ENCODE measurements at places on chromosomes 5 and 9.

DNA sequence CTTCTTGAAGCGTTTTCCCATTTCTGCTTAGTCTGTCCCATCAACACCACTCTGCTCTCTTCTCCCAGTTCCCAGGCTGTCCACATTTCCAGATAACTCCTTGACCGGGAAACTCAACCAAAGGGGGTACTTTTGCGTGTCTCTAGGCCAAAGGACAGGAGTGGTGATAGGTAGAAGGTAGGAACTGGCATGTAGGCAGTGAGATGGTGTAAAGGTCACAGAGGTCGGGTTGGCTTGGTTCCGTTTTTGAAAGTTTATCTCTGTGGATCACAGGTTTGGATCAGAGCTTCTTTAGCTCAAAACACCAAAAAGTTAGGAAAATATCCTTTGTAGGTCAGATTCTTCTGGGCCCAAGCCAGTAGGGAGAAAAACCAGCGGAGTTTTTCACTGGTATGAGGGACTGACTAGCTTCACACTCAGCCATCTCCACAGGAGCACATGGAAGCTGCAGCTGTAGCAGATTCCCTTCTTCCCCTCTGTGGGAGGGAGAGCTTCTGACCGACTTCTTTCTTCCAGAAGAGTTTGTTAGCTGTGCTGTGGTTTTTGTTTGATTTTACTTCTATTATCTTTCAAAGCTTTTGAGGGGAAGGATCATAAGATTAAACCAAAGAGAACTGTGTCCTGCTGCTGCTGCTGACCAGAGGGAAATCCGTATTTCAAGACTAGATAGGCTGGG, 98.4 kb upstream of the DMRT1 start:
- DNase-seq: no peak

DNA sequence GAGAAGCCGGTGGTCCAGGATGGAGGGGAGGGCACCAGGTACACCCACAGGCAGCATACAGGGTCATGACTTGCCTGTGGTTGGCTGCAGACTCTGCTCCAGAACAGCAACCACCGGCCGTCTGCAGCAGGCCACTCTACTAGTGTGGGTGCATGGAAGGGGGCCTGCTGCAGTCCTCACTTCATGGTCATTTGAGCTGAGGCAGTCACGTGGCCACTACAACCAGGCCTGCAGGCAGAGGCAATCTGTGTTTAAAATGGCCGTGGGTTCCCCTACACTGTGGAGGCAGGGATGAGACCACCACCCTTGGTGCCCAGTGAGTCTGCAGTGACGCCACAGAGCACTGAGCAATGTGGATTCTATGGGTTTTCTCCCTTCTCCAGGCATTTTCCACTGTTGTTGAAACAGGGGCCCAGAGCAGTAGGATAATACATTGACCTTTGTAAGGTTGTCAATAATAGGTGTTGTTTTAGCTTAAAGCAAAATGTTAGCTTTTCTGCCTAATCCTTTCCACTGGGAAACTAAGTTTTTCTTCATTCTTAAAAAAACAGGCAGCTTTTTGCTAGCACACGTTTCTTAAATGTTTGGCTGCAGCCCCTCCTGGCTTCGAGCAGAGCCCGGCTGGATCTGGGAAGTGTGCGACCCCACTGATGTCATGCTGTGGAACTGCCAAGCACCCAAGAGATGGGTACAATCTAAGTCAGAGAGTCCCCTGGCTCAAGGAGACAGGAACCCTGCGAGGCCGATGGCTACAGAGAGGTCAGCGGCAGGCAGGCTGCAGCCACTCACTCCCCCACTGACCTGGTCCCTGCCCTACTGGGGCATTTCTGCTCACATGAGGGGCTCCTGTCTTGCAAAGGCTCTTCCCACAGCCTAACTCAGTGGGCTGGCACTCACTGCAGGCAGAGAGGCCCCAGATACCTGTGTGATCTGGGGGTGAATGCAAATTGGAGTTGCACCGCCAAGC, 21.2 kb downstream of the GADD45G start:
- no peak for DNase-seq

DNA sequence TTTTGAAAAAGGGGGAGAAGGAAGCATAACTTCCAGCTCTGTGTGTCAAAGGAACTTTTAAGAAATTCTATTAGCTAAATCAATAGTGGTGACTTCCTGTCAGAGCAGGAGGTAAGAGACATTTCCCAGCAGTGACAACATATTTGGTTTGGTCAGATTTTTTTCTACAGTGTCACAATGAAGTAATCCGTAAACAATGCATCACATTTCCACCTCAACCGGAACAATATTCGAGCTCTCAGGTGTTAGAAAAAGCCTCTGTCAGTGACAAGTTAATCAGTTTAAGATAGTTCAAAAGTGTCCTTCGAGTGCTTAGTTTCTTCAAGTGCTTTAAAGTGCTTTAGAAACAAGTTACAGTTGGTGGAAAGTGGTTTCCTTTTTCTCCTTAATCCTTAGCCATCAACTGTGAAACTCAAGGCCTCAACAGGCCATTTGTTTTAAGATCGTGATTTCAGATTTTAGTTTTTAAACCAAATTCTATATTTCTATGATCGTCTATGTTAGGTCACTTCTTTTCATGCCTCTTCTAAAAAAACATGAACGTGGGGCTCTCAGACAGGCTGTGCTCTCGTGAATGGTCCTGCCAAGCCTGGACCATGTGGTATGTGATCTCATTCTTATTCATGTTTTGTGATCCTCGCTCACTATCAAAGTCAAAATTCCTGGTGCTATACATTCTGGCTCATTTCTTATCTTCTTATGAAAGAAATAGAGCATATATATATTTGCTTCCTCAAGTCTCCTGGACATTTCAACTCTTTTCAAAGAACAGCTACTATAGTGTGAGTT, 181.9 kb upstream of the HMHB1 start:
- no peak for DNase-seq

GRCh38 chr5:120447706-120448239, 16.3 kb upstream of the PRR16 start:
- DNase-seq: no peak

GRCh38 chr9:31916591-31917241, 467.7 kb upstream of the ACO1 start:
- no peak for DNase-seq

DNA sequence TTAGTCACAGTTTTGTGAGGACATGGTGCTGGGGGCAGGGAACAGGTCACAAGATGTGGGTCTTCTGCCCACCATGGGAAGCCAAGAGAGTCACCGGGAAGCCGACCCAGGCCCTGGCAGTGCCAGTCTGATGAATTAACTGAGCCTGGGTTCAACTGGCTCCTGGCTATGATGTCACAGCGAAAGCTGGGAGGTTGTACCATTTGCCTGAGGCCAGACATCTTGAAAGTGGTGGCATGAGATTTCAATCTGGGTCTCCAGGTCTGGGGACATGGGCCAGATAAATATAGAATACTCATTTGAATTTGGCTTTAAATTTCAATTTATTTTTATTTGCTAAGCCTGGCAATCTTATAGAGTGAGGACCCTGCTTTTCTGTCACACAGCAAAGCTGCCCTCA, 280.9 kb downstream of the NSG2 start:
- no peak for DNase-seq

- DNase-seq: peak; percentile 84
These were observed 102.5 kb upstream of the GABRP start for GRCh38 chr5:170681013-170681433.

All from activated CD8-positive, alpha-beta T cell treated with anti-CD3 and anti-CD28 coated beads, Interleukin-2, amount 10 ng/mL, durations not matched to agents 7 days and 5 days (primary cell).